Hair follicular keratinocyte (primary cell): ENCODE measurements at places on chromosomes 1 and 21. TPM values are rescaled to one million over a fixed set of nuclear protein-coding genes. Genes with fewer than 3 reads are reported as not detected.

ORC1 gene
- 3.4 and 12.3 TPM in 2 replicates for total RNA-seq

ADAM30 gene
- total RNA-seq = not detected in 2 replicates

CFHR5 gene
- total RNA-seq = not detected in 2 replicates

IL10 gene
- not detected in 2 replicates for total RNA-seq

CYP4Z1 gene
- not detected in 2 replicates for total RNA-seq

AMY1B gene
- total RNA-seq = not detected in 2 replicates

TEDDM1 gene
- not detected in 2 replicates for total RNA-seq

C1orf94 gene
- not detected in 2 replicates for total RNA-seq

COX20 gene
- total RNA-seq = 8.2 and 19.5 TPM in 2 replicates

NKAIN1 gene
- total RNA-seq = not detected in 2 replicates

NRAS gene
- total RNA-seq = 54.1 and 58.5 TPM in 2 replicates

SAMD11 gene
- 0.08 TPM in 2 replicates for total RNA-seq

SOX13 gene
- total RNA-seq = 6.1 and 9.6 TPM in 2 replicates

NRIP1 gene
- total RNA-seq = 18.0 and 29.8 TPM in 2 replicates

CCDC30 gene
- total RNA-seq = 0.04 and 0.16 TPM in 2 replicates

GNG4 gene
- 0.16 and 0.30 TPM in 2 replicates for total RNA-seq

SEMA4A gene
- total RNA-seq = 6.6 and 12.3 TPM in 2 replicates

SETSIP gene
- total RNA-seq = not detected in 2 replicates

YOD1 gene
- total RNA-seq = 4.4 and 6.0 TPM in 2 replicates

FCN3 gene
- not detected in 2 replicates for total RNA-seq

NPPA gene
- total RNA-seq = not detected in 2 replicates

TAS1R1 gene
- not detected in 2 replicates for total RNA-seq

RIT1 gene
- 17.6 and 19.8 TPM in 2 replicates for total RNA-seq

CSTB gene
- 8.4 and 13.7 TPM in 2 replicates for total RNA-seq

MAN1C1 gene
- total RNA-seq = 1.1 TPM in 1 of 2 replicates, not detected in the other

IFNLR1 gene
- total RNA-seq = 5.3 and 6.7 TPM in 2 replicates

CHIA gene
- total RNA-seq = not detected in 2 replicates

MMP23B gene
- total RNA-seq = 0.08 and 3.7 TPM in 2 replicates

LZIC gene
- 21.7 and 26.0 TPM in 2 replicates for total RNA-seq

BTBD19 gene
- 1.2 and 6.2 TPM in 2 replicates for total RNA-seq

OR2L5 gene
- not detected in 2 replicates for total RNA-seq

FLG2 gene
- not detected in 2 replicates for total RNA-seq

S100A11 gene
- total RNA-seq = 973 and 1,471 TPM in 2 replicates

TDRD5 gene
- not detected in 2 replicates for total RNA-seq
